ENCODE measurements at places on chromosomes 16 and 17.

GRCh38 chr17:28057731-28058246 is 15.3 kb downstream of the NLK start:
- DNase-seq = peak; percentile 53

- DNase-seq = no peak
These were observed 5.0 kb downstream of the BBS2 start for GRCh38 chr16:56514845-56515244.

DNA sequence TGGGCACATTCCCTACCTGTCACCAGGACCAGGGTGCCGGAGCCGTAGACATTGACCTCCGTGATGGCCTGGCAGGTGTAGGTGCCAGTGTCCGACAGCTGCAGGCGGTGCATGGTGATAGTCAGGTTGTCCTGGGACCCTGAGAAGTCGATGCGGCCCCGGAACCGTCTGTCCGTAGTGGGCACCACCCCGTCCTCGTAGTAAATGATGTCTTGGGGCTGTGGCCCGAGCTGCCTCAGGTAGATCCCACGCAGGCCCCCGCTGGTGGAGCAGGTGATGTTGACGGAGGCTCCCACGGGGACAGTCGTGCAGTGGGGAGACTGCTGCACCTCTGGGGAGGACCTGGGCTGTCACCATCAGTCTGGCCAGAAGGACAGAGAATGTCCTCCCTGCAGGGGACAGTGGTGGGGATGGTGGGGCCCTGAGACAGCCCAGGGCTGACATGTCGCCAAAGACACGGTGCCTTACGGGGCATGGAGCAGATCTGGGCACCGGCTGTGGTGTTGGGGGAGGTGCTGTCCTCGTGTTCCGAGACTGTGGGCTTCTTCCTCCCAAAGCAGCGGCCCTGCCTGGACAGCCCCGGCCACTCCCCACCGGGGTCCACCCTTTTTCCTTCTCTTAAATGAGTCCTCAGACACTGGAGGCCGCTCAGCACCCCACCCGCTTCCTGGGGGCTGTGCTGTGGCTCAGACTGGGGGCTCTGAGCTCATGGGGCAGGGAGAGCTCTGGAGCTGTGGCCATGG is 586 bp downstream of the CD7 start:
- no peak for DNase-seq

DNA sequence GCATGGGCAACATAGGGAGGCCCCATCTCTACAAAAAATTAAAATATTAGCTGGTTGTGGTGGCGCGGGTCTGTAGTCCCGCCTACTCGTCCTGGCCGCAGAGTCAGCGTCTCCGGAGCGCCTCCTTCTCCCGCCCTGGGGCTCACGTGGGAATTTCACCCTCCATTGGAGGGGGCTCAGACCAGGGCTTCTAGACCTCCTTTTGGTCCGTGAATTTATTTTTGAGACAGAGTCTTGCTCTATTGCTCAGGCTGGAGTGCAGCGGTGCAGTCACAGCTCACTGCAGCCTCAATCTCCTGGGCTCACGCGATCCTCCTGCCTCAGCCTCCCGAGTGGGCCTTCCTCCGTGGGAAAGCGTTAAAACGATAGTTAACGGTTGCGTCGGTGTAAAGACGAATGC is 394 bp upstream of the NME4 start:
- DNase-seq = no peak

DNA sequence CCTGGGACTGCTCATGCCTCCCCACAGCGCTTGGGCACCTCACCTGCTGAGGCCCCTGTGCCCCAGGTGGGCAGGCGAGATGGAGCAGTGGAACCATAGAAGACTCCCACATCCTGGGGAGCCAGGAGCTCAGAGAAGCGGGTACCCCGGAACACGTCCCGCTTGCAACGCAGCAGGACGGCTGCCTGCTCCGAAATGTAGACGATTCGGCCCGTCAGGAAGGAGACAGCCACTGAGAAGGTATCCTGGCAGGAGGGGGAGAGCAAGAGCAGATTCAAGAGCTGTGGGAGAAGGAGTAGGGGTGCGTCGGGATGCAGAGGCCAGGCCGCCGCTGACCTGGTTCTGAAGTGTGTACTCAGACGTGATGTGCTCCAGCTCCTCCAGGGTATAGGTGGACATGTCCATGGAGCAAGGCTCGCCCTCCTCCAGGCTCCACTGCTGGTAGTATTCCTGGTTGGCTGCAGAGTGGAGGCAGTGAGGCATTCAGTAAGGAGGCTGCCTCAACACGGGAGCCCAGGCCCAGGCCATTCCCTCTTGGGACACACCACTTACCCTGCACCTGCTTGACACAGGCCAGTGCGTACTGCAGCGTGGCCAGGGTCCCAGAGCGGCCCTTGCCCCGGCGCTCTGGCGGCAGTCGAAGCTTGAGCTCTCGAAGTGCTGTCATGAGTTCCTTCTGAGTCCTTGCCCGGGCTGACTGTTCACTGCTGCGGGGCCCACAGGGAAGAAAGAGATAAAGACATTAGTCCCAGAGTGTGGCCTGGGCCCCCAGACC is 2.6 kb downstream of the PER1 start:
- DNase-seq = no peak

- DNase-seq = no peak
These were observed 17.8 kb downstream of the EIF4A3 start for GRCh38 chr17:80129006-80129565.

DNA sequence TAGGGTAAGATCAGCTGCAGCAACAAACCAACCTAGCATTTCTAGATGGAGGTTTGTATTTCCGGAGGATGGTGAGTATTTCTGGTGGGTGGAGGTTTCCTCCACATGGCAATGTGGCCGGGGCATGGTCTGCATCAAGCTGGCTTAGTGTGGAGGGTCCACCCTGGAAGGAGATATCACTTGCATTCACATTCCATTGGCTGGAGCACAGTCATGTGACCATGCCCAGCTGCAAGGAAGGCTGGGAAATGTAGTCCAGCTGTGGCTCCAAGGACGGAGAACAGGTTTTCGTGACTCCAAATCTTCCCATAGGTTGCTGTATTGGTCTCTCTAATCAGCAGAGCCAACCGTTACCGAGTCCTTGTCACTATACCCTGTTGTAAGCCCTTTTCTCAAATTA is 68.7 kb downstream of the RAI1 start:
- peak; percentile 81 for DNase-seq

DNA sequence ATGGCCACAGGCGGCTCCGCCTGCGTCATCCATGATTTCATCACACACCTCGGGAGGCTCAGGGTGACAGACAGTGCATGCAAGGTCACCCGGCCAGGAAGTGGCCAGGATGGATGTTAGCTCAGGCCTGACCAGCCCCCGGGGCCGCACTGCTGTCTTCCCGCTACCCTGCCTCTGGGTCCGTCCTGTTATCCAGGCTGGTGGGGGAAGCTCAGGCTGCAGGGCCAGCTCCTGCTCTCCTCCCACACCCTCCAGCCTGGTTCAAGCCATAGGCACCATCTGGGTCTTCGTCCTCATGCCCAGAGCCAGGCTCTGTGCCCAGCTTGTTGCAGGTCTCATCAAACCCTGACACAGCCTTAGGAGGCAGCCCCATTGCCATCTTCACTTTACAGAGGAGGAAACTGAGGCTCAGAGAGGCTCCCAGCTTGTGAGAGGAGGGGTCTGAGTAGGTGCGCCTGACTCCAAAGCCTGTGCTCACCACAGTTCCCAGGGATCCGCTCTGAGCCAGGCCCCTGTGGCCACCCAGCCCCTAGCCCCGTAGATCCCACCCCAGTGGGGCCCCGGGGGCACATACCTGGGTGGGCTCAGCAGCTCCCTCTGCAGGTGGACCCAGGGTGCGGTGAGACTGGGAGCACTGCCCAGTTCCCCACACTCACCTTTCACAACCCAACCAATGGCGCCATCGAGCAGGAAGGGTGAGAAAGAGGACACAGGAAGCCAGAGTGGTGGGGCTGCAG is 412 bp upstream of the ADGRG3 start:
- no peak for DNase-seq

DNA sequence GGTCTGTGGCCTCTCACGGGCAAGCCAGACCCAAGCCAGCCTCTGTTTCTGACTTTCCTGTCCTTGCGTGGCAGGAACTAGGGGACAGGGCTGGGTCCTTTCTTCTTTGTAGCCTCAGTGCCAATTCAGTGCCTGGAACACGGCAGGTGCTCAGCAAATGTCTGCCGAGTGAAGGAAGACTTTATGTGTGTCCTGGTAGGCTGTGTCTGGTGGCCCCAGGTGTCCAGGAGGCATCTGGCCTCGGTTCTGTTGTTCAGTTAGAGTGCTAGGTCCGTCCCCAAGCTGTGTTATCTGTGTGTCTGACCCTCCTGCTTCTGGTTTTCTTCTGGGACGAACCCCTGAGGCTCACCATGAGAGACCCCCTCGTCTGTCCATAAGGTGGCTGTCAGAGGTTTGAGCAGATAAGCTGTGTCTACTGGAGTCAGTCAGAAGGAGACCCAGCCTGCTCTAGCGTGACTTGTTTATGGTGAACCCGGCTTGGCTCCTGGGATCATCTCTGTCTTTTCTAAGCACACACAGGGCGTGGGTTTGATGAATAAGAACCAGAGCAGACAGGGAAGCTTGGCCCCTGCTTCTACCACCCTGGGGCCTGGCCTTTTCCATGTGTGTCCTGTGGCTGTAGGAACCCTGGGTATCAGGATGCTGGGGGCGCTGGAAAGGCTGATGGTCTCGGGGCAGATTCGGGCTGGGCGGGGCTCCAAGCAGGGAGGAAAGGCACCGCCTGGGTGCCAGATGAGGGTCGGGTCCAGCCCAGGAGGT is 39.3 kb downstream of the ENGASE start:
- DNase-seq = no peak

DNA sequence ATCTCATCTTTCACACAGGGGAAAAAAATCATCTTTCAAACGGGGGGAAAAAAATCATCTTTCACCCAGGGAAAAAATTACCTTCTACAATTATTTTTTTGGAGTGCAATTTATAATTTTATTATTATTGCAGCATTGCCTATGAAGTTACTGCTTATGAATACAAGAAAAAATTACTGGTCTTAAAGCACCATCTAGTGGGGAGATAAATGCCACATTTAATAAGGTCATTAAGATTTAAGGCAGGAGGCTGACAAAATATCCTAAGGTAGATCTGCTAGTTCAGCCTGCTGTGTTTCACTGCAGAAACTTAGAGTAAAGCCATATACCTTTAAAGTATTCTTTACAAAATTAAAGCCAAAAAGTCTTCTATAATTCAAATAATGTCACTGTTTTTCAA is 13.7 kb downstream of the SHCBP1 start:
- DNase-seq = peak; percentile 58

DNA sequence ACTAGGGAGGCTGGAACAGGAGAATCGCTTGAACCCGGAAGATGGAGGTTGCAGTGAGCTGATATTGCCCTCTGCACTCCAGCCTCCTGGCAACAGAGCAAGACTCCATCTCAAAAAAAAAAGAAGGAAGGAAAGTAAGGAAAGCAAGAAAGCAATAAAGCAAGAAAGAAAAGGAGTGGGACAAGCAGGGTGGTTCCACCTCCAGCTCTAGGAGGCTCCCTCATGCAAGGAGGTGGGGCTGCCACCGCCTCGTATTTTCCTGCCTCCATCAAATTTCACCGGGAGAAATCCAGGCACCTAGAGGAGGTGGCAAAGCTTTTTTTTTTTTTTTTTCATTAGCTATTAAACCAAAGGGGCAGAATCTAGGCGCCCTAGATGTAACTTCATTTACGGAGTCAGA is 1.0 kb downstream of the CYB561 start:
- no peak for DNase-seq

DNA sequence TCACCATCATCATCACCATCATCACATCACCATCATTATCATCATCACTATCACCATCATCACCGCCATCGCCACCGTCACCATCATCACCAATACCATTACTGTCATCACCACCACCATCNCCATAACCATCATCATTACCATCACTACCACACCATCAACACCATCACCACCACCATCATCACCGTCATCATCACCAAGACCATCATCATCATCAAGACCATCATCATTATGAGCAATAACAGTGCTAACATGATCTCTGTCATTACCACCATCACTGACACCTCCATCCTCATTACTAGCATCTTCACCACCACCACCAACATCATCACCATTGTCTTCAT is 16.1 kb upstream of the ZNF469 start:
- DNase-seq = no peak

DNA sequence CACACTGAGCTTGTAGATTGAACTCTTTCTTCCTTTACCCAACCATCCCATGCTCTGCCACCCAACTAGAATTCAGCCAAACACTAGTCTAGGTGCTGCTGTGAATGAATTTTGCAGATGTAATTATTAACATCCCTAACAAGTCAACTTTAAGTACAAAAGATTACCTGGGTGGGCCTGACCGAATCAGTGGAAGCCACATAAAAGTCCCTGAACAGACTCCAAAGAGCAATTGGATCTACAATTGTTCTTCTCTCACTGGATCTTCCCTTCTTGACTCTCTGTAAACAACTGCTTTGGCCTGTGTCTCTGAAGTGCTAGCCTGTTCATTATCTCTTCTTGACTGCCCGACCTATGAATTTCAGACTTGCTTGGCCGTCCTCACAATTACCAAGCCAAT is 67.9 kb downstream of the PMP22 start:
- no peak for DNase-seq

GRCh38 chr17:14871921-14872320 is 393.2 kb downstream of the PMP22 start:
- no peak for DNase-seq

GRCh38 chr16:56977823-56978430 is 11.4 kb upstream of the NLRC5 start:
- DNase-seq = no peak

DNA sequence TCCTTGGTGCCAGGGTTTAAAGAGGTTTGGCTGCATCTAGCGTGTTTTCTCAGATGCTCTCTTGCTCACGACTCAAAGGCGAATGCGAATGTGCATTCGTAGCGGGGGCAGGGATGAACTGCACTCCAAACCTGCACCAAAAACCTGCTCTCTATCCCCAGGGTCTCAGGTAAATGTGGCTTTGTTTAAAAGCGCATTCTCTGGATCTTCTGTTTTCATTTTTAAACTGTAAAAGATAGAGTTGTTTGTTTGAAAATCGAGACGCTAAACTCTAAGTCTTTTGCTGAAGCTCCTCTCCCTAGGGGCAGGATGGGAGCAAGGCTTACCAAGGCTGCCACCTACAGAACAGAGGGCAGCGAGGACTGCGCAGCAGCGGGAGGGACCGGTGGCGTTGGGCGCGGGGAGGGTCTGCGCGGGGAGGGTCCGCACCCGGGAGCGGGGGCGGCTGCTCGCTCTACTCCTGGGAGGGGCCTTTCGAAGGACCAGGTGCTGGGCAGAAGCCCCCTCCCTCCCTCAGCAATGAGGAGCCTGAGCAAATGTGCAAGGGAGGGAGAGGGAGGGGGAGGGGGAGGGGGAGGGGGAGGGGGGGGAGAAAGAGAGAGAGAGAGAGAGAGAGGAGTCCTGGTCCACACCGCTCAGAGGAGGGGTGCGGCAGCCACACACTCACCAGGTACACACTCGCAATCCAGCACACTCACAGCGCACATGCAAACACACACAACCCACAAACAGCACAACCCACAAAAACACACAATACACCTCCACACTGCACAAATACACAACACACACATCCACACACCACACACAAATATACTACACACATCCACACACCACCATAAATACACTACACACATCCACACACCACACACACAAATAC is 142.8 kb downstream of the GRIN2A start:
- DNase-seq = no peak

- DNase-seq = no peak
These were observed 2272.1 kb downstream of the TP53TG3F start for GRCh38 chr16:35731341-35732040.

- no peak for DNase-seq
These were observed 23.5 kb downstream of the TNRC6A start for GRCh38 chr16:24753000-24753399.

GRCh38 chr17:14057591-14057990 is 11.7 kb upstream of the COX10 start:
- no peak for DNase-seq

All from Jurkat, Clone E6-1 (cell line).